ENCODE measurements at places on chromosomes 5 and 9.

- no peak for DNase-seq
These were observed 5.4 kb downstream of the ABCA2 start for GRCh38 chr9:137022662-137023008.

DNA sequence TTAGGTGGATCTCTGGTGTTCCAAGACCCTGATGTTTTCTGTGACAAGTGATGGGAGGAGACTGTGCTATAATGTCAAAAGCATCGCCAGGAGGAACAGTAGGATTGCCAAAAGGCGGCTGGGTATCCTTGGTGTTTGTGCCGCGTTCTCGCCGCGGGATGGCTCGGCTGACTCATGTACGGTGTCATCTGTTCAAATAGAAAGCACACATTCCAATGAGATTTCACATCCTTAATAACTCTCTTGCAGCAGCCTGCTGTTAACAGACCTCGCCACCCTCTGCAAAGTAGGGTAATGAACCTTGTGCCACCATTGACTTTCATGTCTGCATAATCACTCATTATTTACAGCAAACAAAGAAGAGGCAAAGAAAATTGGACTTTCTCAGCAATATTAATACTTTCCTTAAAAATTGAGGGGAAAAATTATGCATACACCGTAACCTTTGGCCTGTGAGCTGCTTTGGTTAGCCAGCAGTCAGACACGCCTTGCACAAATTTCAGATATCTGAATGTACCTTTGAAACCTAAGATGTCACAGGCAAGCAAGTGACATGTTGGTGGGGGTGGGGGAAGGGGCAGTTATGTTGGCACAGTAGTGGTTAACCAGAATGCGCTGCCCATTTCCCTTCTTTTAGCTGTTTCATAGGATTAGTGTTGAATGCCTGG, 289.4 kb downstream of the EFNA5 start:
- DNase-seq = no peak

- no peak for DNase-seq
These were observed 39.6 kb upstream of the TEX48 start for GRCh38 chr9:114721491-114722079.

DNA sequence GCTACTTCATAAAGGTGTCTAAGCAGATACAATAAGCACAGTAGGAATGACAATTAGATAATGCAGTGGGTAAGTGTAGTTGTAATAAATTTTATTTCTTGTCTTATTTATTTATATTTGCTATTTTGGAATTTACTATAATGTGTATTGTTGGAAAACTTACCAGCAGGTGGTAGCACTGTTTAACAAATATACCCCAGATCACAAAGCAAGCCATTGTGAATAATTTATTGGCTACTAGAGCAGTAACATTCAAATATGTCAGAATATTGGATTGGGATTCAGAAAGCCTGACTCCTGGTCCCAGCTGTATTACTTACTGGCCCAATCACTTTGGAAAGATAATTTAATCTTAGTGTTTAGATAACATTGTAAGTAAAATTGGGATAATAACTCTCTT, 78.0 kb downstream of the ISOC1 start:
- DNase-seq = no peak

- DNase-seq = no peak
These were observed 80.3 kb downstream of the S1PR3 start for GRCh38 chr9:89071591-89071990.

DNA sequence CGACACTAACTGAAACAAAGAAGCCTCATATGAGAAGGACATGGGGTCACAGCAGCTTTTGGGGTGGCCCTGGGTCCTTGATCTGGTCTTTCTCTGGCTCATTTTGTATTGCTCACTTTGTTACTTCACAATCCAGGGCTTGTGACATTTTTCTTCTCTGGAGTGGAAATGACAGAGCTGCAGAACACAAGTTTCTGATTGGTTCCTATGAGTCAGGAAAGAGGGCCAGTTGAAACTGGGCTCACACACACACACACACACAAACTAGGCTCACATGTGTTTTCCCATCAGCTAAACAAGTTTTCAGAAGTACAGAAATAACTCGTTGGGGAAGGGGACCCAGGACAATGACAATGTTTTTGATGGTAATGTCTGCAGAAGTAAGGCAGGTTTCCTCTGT, 54.3 kb downstream of the TMC1 start:
- no peak for DNase-seq

- no peak for DNase-seq
These were observed 159.0 kb downstream of the NR2F1-AS1 start for GRCh38 chr5:93421987-93422401.

GRCh38 chr5:146630472-146630871, 114.5 kb upstream of the GPR151 start:
- no peak for DNase-seq

GRCh38 chr5:416636-416960, 26.4 kb upstream of the EXOC3 start:
- no peak for DNase-seq

- no peak for DNase-seq
These were observed 131.1 kb downstream of the TLE1 start for GRCh38 chr9:81558091-81558830.

GRCh38 chr5:156326718-156327259, at the start of gene SGCD:
Gene SGCD, plus strand, starts transcription at chr5:156327164.
- peak; percentile 71 for DNase-seq

- DNase-seq = no peak
These were observed 54.6 kb upstream of the MAP3K1 start for GRCh38 chr5:56760723-56761122.

GRCh38 chr5:74205767-74206578, 434.6 kb downstream of the ENC1 start:
- no peak for DNase-seq

- no peak for DNase-seq
These were observed 188.0 kb downstream of the SEMA6A start for GRCh38 chr5:116386633-116387032.

DNA sequence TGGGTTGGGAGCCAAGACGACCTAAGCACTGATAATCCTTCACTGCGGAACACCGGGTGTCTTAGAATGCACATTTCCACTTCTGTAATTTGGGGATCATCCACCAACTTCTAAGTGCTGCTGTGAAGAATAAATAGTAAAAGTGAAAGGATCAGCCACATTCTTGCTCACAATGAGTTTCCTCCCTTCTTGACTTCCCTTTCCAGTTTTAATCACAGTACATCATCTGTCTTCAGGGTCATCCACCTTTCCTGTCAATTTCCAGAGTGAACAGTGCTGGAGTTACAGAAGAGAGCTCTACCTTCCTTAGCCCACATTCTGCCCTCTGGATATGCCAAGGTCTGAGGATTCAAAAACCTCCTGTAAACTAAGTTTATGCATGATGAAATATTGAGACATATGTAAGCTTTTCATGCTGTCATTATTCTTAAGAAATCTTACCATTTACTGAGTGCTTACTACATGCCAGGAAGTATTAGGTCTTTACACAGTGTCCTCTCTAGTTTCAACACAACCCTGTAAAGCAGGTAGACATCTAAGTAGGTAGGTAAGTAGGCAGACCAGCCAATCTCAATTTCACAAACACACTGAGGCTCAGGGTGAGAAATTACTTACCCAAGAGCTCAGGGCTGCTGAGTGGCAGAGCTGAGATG, 105.2 kb downstream of the CDK5RAP2 start:
- no peak for DNase-seq

- no peak for DNase-seq
These were observed 62.3 kb upstream of the TXNDC8 start for GRCh38 chr9:110399983-110400382.

DNA sequence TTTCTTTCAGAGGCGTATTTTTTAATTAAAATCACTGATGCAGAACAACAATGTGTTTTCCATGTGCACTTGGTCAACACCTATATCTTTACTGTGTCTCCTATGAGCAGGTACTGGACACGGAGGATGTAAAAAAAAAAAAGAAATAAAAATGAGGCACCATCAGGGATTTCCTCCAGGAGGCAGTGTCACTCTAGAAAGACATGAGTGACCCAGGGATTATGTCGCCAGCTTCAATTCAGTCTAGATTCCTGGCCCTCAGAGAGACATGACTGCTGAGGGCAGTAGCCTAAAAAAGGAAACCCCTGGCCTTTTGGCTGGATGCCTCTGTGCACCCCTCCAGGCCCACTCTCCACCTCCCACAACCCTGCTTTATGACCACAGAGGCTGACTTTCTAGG, 18.3 kb upstream of the IL33 start:
- DNase-seq = no peak

DNA sequence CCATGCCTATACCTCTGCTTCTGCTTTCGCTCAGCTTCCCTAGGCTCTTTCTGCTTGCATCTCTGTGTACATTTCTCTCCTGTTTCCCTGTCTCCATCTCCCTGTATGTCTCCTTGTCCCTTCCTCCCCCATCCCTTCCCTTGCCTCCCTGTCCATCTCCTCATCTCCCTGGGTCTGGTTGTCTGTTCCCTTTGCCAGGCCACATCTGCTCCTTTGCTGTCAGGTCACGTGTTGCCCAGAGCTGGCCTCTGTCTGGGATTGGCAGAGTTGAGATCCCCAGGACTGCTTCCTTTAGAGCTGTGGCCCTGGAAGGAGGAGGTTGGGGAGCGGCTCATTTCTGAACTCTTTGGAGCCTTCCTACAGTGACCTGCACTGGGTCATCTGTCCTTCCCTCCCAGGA, 31.8 kb upstream of the PTGS1 start:
- DNase-seq = no peak

DNA sequence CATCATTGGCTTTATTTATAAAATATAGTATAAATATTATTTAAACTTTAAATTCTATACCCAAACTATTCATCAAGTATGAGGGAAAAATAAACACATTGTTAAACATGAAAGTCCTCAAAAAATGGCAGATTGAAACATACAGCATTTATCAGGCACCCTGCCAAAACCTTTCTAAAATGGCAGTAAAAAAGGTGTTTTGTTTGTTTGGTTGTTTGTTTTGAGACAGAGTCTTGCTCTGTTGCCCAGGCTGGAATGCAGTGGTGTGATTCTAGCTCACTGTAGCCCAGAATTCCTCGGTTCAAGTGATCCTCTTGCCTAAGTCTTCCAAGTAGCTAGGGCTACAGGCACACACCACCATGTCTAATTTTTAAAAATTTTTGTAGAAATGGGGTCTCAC, 60.1 kb upstream of the ECM2 start:
- DNase-seq = no peak

DNA sequence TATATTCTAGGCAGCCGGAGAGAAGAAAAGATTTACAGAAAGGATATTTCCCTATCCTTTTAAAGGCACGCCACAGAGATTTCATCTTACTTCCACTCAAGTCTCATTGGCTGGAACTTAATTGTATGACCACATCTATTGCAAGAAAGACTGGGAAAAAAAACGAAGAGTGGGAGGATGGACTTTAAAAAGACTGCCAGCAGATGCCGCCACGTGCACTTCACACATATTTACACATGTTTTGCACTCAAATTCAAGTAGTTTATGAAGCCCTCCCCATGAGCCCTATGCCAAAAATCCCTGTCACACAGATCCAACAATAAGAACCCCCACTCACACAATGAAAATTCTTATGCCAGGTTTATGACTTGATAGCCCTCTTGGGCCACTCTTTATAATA, 138.5 kb upstream of the TYRP1 start:
- DNase-seq = no peak

GRCh38 chr9:77374266-77374665, 196.9 kb downstream of the VPS13A start:
- no peak for DNase-seq

Measured in left ventricle myocardium inferior (tissue), 1 donor.